ENCODE measurements at places on chromosomes 2 and 18.

DNA sequence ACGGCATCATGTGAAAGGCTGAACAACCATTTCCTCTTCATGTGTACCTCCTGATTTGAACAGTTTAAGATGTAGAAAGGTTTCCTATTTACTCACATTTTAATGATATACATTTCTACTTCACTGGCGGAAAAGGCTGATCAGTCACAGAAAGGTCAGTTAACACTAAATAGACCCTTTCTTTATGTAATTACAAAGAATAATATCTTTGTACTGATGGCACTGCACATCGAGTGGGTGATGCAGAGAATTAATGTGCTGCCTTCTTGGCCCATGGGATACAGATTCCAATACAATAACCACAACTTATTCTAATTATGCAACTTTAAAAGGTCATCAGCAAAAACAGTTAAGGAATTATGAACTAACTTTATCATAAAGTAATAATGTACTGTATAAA, 328.5 kb upstream of the KLHL14 start:
- DNase-seq: no peak

GRCh38 chr2:67057901-67058703, 339.0 kb upstream of the ETAA1 start:
- DNase-seq: no peak

- DNase-seq: no peak
Observed at GRCh38 chr2:102455061-102455670, 17.9 kb upstream of the SLC9A4 start.

DNA sequence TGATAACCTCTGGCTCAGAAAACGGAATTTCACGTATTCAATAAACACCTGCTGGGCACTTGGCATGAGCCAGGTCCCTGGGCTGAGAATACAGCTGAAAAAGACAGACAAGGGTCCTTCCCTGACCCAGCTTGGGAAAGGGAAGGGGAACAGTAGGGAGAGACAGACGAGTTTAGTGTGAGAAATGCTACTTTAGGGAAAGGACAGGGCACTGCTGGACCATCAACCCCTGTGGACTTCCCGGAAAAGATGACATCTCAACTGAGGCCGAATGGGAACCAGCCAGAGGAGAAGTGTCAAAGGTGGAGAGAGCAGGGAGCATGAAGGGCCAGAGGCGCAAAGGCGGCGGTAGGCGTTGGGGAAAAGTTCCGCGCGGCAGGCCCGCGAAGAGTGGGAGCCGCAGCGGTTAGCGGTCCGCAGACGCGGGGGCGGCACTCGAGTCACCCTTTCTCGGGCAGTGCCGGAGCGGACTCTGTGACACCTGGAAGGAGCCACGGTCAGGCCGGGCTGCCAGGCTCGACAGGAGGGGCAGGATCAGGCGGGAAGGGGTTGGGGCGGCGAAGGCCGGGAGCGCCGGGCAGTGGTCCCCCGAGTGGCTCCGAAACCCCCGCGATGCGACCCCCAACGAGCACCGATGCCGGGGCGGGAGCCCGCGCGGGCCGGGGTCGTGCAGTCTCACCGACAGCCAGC, 519 bp downstream of the TEX261 start:
- no peak for DNase-seq

GRCh38 chr2:59887366-59887765, 666.1 kb downstream of the BCL11A start:
- no peak for DNase-seq

DNA sequence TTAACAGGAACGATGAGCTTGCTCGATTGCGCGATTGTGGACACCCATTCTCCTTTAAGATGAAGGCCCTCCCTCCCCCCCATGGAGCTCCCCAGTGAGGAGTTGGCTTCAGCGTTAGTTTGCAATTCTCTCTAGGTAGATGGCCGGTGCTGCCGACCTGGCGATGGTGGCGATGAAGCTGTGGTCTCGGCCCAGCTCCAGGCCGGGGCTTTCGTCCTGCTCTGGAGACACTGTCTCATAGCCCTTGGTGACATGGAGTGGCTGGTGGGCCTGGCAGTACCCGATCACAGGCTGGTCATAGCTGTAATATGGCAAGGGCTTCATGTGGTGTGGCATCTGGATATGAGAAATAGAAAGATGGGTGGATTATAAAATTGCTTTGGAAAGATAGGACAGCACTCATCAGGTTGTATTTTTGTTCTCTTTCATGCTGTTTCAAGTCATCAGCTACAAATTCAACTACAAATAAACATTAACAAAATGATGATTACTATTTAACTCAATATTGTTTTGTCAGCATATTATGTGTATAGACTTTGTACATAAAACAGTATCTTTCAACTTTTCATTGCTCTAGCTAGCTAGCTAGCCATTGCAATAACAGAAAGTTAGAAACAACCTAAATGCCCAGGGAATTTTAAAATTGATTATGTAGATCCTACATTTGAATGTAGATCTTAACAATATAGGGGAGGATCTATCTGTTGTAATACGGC, 773.4 kb downstream of the LRRTM4 start:
- no peak for DNase-seq

- DNase-seq: no peak
Observed at GRCh38 chr18:35128675-35129074, 87.5 kb downstream of the MAPRE2 start.

- DNase-seq: no peak
Observed at GRCh38 chr18:42510540-42510939, 555.5 kb downstream of the PIK3C3 start.

GRCh38 chr2:237222601-237223041, 136.9 kb downstream of the COPS8 start:
- no peak for DNase-seq

- no peak for DNase-seq
Observed at GRCh38 chr2:206031162-206031784, 54.7 kb downstream of the INO80D start.

DNA sequence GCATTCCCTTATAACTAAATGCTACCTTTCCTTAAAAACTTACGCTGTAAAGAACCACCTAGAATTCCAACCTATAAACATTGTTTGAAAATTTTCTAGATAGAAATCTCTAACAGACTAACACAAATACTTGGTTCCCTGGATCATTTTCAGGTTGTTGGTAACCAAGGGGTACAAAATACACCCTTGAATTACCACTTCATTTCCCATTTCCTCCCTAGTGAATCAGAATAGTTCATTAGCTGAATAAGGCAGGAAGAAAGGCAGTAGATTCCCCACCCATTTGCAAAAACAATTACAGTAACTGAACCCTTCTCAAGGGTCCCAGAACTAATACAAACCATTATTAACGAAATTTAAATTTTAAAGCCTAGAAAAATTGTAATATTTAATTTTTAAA, 5.5 kb downstream of the MEX3C start:
- DNase-seq: no peak

GRCh38 chr2:229178117-229178516, 93.0 kb downstream of the PID1 start:
- DNase-seq: no peak

- DNase-seq: no peak
Observed at GRCh38 chr18:11002277-11002676, 147.1 kb downstream of the PIEZO2 start.

GRCh38 chr2:108589372-108589771, 55.1 kb downstream of the LIMS1 start:
- DNase-seq: no peak

- no peak for DNase-seq
Observed at GRCh38 chr18:765764-766549, 46.1 kb downstream of the YES1 start.

DNA sequence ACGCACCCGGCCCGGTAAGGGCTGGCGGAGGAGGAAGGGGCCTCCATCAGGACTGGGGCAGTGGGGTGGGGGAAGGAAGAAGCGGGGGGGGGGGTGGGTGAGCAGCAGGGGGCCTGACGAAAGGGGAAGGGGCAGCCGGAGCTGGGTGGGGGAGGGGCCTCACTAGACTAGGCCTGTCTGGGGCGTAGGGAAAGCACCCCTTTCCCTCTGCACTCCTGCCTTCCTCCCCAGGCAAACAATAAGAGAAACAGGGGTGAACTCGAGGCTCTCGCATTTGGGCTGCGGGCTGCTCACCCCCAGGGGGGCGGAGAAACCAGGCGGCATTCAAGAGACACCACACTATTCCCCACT, 82.7 kb upstream of the POMC start:
- no peak for DNase-seq

DNA sequence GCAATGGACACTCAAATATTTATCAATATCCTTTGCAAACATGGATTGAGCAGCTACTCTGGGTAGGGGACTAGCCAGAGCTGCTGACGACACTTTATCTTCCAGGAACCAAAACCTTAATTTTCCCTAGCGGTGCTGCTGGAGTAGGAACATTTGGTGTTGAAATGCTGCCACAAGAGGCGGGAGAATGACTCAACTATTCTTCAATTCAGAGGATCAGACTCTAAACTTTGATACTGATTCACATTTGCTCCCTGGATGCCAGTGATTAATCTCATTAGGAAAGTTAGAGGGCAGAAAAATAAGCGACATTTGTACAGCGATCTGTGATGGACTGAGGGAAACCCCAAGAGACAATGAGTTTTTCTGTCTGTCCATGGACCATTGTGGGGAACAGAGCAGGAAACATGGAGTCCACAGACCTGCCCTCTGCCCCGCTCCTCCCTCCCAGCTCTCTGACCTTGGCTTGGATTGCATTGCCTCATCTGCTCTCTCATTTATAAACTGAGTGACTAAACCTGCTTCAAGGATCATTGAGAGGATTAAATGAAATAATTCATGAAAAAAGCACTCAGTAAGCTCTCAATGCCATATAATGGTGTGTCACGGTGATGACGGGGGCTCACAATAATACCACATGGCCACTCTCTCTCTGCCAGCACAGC, 12.6 kb upstream of the EPB41L3 start:
- no peak for DNase-seq

DNA sequence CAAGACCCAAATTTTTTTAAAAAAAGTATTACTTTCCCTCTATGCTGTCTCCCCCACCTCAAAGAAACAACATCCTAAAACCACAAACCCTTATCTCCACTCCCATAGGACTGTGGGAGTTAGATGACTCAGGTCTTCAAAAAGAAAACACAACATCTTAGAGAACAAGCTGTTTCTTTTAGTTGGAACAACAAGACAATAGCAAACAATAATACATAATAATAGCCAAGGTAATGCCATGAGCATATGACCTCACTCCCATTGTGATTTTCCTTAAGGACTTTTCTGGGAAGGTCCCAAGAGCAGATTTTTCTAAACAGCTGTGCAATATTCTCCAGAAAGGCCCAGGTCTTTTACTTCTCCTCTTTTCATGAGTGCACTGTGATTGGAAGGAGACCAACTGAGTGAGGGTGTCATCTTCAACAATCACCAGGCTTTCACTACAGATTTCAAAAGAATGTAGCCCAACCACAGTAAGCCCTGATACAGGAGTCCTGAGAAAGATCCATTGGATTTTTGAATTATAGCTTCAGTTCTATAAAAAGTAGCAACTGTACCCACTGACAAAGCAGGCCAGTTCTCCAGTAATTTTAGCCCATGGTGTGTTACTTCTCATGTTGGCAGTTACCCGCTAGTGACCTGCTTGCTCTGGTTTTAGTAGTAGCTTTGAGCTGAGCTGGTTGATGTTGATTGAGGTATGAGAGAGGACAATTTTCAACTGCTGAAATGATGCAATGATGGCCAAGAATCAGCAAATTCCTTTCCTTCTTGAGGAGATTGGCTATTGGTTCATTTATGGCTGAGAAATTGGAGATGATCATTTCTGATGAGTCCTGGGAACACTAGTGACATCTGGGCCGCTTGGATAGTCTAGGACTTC, 144.5 kb upstream of the TCF4 start:
- DNase-seq: no peak

DNA sequence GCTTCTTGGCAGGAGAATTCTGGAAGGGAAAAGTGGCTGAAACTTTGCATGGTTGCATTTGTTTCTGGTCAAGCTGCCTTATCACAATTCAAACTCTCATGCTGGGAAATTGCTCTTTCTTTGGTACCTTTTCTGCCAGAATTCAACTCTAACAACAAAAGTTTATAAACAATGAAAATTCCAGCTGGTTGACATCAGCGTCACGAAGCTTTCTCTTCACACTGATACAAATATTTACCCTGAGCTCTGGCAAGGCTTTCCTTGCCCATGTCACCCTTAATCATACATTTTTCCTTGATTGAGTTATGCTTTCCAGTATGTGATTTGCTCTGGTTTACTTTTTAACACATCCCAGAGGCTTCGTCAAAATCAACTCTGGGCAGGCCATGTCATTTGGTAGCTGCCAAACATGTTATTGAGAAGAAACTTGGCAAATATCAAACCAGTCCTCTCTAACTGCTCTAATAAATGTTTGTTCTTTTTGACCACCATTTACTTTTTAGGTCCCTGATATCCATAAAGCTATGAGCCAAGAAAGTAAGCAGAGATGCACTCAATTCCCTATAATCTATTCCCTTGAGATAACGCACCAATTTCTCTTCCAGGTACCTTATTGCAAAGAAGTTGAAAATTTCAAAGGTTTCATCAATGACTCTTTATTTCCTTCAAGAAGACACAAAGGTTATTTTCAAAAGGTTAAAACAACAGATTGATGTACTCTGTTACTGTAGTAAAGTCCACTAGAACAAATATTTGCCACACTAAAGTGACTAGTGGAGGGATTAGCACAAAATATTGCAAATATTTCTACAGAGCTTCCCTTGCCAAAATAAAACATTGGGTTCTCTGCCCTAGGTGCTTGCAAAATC, 1241.1 kb upstream of the ZEB2 start:
- DNase-seq: no peak

DNA sequence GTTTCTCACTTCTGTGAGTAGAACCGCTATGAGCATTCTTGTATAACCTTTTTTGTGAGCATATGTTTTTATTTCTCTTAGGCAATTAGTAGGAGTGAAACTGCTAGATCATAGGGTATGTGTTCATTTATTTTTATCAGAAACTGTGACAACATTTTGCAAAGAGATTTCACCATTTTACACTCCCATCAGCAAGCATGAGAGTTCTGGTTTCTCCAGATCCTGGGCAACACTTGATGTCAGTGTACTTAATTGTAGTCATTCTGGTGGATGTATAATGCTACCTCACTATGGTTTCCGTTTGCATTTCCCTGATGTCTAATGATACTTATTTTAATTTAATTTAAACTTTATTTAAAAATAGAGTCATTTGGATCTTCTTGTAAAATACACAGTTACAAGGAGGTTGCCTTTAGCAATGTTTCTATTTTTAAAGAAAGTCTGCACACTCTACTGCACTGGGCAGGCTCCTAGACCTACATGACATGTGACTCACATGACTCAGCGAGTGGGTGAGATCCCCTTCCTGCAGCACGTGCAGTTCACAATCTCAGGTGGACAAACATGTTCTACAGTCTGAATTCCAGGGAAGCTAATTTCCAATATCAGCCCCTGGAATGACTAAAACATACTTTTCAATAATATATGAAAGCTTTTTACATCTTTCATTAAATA, 127.0 kb upstream of the BCL2L11 start:
- no peak for DNase-seq

GRCh38 chr18:25736516-25736915, 353.9 kb downstream of the SS18 start:
- DNase-seq: no peak

- no peak for DNase-seq
Observed at GRCh38 chr18:34153711-34154110, 71.0 kb downstream of the NOL4 start.

GRCh38 chr2:38259311-38259710, 117.8 kb downstream of the ATL2 start:
- no peak for DNase-seq

All from cortex of kidney (tissue), 1 donor.